HCT116 (cell line): ENCODE measurements at places on chromosomes 2 and 18. TPM values are rescaled to one million over a fixed set of nuclear protein-coding genes. Genes with fewer than 3 reads are reported as not detected.
A peak's percentile ranks its signal among the peaks of the same experiment; 100 is the strongest.

Gene ANKRD62
- 0.34 TPM for total RNA-seq

Gene KRTCAP3
- 65.7 TPM for total RNA-seq

Gene KIAA2012
- total RNA-seq = not detected

Gene AGFG1
- total RNA-seq = 72.5 TPM

Gene SCLY
- total RNA-seq = 28.7 TPM

DNA sequence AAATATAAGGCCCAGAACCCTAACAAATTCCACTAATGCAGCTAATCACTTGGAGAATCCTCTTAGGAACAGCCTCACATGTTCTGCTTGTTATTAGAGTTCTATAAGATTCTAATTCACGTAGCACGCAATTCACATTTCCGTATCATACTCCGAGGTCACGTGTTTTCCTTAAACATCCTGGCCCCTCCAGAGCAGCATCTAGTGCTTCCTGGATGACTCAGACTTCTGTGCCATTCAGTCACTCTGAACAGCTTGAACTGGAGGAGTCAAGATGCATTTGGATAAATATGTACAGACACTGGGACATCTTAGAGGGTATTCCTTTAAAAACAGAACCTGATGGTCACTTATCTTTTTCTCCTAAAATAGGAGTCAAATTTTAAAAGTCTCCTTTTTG is 156.5 kb downstream of the MYO5B start:
- DNase-seq = no peak

DNA sequence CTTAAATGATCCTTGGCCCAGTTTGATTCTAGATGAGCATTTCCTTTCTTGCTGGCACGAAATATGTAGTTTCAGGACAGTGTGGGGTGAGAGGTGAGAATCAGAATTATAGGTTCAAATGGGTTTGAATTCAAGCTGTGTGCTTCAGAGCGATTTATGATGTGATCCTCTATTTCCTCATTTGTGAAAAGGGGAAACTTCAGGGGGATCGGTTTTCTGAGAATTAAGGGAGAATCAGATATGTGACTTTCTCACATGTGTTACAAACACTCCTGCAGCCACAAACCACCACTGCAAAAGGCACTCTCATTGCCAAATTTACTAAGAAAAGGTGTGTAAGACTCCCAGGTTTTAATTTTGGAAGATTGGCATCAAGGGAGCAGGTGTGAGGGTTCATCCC is 24.4 kb downstream of the HK2 start:
- no peak for DNase-seq

GRCh38 chr2:67399831-67400489 is 2.8 kb downstream of the ETAA1 start:
- no peak for DNase-seq

Gene CHMP3
- 63.4 TPM for total RNA-seq

GRCh38 chr18:47204908-47205522 is 28.9 kb upstream of the IER3IP1 start:
- DNase-seq = peak; percentile 29

DNA sequence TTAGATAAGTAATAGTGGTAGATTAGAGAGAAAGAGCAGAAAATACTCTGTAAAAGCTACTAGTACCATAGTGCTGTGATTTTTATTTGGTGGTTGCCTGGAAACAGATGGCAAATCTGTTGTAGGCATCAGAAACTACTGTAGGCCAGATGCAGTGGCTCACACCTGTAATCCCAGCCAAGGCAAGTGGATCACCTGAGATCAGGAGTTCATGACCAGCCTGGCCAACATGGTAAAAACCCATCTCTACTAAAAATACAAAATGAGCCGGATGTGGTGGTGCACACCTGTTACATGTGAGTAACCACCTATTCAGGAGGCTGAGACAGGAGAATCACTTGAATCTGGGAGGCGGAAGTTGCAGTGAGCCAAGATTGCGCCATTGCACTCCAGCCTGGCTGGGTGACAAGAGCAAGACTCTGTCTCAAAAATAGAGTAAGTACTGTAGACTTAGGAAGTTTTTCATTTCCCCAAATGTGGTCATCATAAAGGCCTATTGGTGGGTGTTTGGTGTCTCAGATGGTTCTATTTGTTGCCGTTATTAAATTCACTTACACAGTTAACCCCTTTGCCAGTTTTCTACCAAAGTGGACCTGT is 79.6 kb downstream of the SPTBN1 start:
- DNase-seq = no peak

DNA sequence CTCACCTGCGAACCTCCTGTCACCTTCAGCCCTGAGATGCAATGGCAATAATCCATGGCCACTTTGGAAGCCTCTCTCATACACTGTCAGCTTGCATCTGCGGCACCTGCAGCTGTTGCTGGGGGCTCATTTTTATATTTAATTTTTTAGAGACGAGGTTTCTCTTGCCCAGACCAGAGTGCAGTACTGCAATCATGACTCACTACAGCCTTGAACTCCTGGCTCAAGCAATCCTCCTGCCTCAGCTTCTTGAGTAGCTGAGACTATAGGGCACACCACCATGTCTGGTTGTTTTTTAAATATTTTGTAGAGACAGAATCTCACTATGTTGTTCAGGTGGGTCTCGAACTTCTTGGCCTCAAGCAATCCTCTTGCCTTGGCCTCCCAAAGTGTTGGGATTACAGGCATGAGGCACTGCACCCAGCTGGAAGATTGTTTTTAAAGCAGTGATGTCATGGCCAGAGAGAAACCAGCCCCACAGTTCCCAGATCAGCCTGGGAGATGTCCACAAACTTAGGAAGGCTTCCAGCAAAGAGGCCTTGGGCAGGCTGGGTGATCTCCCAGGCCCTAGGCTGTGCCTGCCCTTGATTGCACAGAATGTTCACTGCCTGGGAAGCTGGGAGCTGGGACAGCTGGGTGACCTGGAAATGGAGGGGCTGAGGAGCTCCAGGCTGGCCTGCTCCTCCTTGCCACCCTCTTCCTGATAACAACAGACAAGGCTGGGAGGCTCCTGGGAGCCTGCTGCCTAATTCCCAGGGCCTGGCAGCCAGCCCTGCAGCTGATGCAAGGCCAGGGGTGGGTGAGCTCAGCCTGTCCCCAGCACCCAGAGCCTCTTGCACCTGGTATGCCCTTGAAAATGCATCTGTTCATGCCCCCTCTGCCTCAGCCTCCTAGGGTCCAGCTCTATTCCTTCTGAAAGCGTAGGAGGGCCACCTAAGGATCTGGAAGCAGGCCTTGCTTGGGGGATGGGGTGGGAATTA is 27.1 kb downstream of the SH2D6 start:
- no peak for DNase-seq

Gene SCYGR5
- not detected for total RNA-seq

- DNase-seq = no peak
Observed at GRCh38 chr2:175750195-175750594, 251.9 kb downstream of the LNPK start.

- DNase-seq = no peak
Observed at GRCh38 chr18:60951091-60951490, 382.1 kb upstream of the CDH20 start.

GRCh38 chr2:70826696-70827350 is 6.4 kb upstream of the CLEC4F start:
- no peak for DNase-seq

DNA sequence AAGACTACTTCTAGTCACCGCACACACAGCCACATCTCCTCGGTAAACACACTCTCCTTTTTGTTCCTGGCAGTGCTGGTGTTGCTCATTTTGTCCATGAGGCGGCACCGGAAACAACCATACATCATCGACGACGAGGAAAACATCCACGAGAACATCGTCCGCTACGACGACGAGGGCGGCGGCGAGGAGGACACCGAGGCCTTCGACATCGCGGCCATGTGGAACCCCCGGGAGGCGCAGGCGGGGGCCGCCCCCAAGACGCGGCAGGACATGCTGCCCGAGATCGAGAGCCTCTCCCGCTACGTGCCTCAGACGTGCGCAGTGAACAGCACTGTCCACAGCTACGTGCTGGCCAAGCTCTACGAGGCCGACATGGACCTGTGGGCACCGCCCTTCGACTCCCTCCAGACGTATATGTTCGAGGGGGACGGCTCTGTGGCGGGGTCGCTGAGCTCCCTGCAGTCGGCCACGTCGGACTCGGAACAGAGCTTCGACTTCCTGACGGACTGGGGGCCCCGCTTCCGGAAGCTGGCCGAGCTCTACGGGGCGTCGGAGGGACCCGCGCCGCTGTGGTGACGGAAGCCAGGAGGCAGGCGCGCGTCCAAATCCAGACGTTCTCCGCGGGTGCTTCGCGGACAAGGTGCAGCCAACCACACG is 221.0 kb downstream of the CDH20 start:
- no peak for DNase-seq

- DNase-seq = no peak
Observed at GRCh38 chr2:193114827-193115226, 920.1 kb upstream of the TMEFF2 start.

Gene MROH2A
- total RNA-seq = not detected

DNA sequence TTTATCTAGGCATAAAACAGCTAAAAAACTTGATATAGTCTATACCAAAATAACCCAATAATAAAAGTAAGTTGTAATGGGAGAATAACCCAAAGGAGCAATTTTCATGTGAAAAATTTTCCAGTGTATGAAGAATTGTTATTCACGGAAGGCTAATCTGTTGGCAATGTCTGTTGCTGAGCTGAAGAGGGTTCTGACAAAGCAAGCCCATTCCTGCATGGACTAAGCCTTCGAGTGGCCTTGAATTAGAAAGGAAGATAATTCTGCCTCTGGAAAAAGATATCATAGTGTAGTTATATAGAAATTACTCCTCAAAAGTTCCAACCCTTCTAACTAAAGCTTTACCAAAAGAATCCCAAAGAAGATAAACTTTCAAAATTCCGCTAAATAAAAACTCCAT is 101.5 kb downstream of the MAP2 start:
- no peak for DNase-seq

GRCh38 chr2:239146011-239146641 is 254.7 kb downstream of the HDAC4 start:
- DNase-seq = no peak

GRCh38 chr2:29182920-29183319 is 67.7 kb downstream of the CLIP4 start:
- no peak for DNase-seq

Gene UCN
- 8.0 TPM for total RNA-seq

DNA sequence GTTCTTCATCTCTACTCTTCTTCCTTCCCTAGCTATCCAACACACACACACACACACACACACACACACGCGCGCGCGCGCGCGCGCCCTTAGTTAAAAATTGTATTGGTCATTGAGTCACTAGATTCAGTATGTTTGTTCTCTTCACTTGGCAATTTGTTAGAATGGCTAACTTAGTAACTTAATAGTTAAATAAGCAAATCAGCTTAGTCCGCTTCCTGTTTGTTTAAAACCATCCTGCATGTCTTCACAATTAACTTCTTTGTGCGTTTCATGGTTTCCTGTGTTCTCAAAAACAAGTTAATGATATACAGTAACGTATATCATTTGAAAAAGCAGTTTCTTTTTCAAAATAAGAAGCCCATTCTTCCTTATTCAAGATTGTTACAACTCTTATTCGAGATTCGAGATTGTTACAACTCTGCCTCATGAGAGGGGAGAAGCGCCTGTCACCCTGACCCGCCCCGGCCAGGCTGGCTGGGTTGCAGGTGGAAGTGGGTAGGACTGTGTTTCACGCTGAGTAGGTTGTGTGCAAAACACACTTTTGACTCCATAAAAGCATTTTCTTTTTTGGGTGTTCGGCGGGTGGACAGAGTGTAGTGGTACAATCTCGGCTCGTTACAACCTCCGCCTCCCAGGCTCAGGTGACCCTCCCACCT is 9.5 kb upstream of the CNNM3 start:
- no peak for DNase-seq

GRCh38 chr18:38545071-38545470 is 979.5 kb upstream of the CELF4 start:
- DNase-seq = no peak

Gene MLPH
- total RNA-seq = 81.4 TPM

DNA sequence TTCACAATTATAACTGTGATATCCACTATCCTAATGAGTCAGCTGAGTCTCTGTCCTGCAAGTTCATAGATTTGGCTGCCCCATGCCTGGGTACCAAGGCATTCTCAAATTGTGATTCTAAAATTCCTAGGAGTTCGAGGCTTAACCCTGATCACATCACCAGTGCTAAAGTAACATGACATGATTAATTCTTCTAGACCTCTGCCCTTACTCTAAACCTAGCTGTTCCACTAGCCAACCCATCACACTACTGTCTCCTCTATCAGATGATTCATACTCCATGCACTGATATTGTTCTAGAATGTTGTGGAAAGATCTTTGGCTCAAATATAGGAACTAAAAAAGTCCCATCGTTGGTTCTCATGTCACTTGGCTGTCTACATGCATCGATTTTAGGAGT is 487.6 kb downstream of the PIK3C3 start:
- DNase-seq = no peak

DNA sequence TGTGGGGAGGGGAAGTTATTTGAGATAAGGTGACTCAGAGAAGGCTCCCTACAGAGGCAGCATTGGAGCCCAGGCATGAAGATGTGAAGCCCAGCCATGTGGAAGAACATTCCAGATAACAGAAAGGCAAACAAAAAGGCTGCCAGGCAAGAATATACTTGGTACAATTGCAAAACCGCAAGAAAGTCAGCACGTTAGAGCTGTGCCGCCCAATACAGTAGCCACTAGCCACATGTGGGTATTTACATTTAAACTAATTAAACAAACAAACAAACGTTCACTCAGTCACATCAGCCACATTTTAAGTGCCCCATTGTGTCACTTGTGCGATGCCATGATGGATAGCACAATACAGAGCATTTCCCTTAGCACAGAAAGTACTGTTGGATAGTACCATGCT is 179.6 kb downstream of the SATB2 start:
- no peak for DNase-seq

Gene KCNG2
- total RNA-seq = not detected

Gene POTEI
- total RNA-seq = 1.2 TPM

DNA sequence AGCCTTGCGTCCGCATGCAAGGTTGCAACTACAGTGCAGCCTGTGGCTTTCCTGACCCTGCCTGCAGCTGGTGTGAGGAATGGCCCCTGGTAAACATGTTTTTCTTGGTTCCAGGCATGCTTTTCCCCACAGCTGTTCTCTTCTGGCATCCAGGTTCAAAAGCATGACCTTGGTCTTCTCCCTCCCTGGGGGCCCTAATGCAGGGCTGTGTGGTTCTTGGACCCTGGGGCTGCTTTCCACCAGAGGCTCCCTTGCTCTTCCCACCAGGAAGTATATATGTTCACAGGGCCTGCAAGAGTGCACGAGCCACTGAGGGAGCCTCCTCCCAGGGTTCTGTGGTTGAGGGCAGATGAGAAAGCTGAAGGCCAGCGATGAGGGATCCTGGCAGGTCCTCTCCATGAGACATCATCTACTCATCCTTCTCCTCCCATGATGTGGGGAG is 125.9 kb downstream of the BCL2L11 start:
- DNase-seq = no peak

Gene BOLL
- total RNA-seq = not detected

DNA sequence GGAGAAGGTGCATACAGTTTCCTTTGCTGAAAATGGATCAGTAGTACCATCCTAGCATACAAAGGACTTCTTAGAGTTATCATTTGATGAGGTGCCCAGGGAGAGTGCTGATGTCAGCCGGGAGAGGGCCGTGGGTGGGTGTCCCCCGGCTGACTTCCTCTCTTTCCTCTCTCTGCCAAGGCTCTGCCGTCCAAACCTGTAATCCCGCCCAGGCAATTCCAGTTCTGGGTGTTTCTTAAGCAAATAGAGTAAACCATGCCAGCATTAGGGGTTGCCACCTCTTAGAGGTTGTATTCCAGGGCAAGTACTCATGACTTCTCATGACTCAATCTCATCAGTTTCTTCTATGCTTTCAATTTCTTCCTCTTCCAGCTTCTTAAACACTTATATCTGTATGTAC is 117.2 kb downstream of the GATA6 start:
- no peak for DNase-seq

- no peak for DNase-seq
Observed at GRCh38 chr2:31208240-31208639, 9.1 kb downstream of the CAPN14 start.
